ENCODE measurements at places on chromosomes 4 and X. TPM values are rescaled to one million over a fixed set of nuclear protein-coding genes. Genes with fewer than 3 reads are reported as not detected.
A peak's percentile ranks its signal among the peaks of the same experiment; 100 is the strongest.

The GYPE gene
- total RNA-seq = not detected

GRCh38 chr4:74156521-74156920 lies 1.4 kb upstream of the MTHFD2L start:
- no peaks in the 10 kb centered on the region for H3K36me3 ChIP-seq
- peak overlapping the region; percentile 87 for H3K27ac ChIP-seq
- H3K27me3 ChIP-seq = no peaks in the 10 kb centered on the region
- DNase-seq = no peak

The RHOH gene
- total RNA-seq = 1.6 TPM

DNA sequence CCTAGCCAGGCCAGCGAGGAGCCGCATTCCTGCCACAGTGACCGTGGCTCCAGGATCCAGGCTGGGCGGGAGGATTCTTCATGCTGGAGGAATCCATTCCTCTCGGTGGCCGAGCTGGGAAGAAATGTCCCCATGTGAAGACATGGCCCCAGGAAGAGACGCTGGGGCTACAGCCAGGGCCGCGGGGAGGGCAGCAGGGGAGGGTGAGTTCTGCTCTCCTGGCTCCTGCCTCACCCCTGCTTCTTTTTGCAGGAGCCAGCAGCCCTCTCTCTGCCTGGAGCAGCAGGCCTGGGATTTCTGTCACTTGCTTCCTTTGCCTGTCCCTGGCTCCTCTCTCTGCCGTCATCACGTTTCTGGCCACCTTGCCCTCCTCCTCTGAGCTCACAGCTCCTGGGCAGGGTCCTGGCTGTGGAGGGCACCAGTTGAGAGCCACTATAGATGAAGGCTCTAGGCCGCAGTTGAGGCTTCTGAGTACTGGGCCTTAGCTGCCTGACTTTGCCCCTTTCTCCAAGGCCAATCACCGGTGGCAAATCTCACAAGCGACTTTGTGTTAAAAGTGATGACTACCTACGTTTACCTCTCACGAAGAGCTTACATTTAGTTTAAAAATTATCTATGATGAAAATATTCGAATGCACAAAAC lies 48.3 kb downstream of the ENPP6 start:
- H3K36me3 ChIP-seq = no peaks in the 10 kb centered on the region
- peaks cover 4% of the 10 kb centered on the region for H3K27me3 ChIP-seq
- DNase-seq = no peak
- no peak overlapping the region for H3K27ac ChIP-seq
- H3K4me3 ChIP-seq = no peak overlapping the region

DNA sequence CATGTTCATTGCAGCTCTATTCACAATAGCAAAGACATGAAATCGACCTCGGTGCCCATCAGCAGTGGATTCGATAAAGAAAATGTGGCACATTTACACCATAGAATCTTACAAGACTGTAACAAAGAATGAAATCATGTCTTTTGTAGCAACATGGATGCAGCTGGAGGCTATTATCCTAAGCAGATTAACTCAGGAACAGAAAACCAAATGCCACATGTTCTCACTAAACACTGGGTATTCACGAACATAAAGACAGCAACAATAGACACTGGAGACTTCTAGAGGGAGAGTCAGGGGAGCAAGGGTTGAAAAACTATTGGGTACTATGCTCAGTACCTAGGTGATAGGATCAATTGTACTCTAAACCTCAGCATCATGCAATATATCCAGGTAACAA lies 180.5 kb downstream of the PPP1R2C start:
- no peak overlapping the region for H3K4me3 ChIP-seq
- H3K36me3 ChIP-seq = no peaks in the 10 kb centered on the region
- no peaks in the 10 kb centered on the region for H3K4me1 ChIP-seq
- H3K27ac ChIP-seq = no peak overlapping the region

GRCh38 chrX:27838185-27838584 lies 30.4 kb downstream of the MAGEB10 start:
- no peaks in the 10 kb centered on the region for H3K27me3 ChIP-seq
- no peaks in the 10 kb centered on the region for H3K36me3 ChIP-seq

The TAF7L gene
- total RNA-seq = not detected

DNA sequence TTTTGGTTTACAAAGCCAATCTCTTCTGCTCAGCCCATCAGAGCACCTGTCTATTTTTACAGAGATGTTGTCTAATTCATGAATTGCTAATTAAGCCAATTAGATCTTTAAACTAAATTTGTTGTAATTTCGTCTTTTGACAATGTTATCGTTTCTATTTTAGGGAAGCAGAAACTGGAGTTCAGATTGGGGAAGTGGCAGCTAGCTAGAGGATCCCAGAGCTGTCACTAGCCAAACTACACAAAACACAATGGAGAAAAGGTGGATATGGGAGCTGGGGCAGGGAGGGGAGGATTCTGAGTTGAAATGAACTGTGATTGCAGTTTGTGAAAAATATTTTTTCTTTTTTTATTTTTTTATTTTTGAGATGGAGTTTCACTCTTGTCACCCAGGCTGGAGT lies 35.8 kb downstream of the CASP3 start:
- H3K27me3 ChIP-seq = no peaks in the 10 kb centered on the region
- H3K4me3 ChIP-seq = no peak overlapping the region
- no peak overlapping the region for H3K27ac ChIP-seq
- no peak for DNase-seq

- no peaks in the 10 kb centered on the region for H3K4me1 ChIP-seq
- no peaks in the 10 kb centered on the region for H3K27me3 ChIP-seq
- DNase-seq = no peak
- H3K36me3 ChIP-seq = no peaks in the 10 kb centered on the region
- no peak overlapping the region for H3K4me3 ChIP-seq
- H3K27ac ChIP-seq = no peak overlapping the region
These were observed 79.9 kb downstream of the CHST7 start for GRCh38 chrX:46653482-46653881.

DNA sequence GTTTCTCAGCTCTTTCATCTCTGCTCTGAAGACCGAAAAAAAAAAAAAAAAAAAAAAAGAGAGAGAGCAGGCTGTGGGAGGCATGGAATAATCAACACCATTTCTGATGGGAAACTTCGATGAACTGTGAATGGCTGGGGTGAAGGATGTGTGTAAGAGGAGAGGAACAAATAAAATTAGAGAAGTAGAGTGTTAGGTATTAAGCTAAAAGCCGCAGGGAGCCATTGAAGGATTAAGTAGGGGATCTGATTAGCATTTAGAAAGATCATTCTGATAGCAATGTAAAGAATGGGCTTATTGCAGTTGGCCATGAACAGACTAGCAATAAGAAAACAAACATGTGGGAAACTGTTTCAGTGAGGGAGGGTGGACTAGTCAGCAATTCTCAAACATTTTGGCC lies 33.6 kb upstream of the JADE1 start:
- no peaks in the 10 kb centered on the region for H3K36me3 ChIP-seq
- H3K4me3 ChIP-seq = no peak overlapping the region
- H3K27me3 ChIP-seq = no peaks in the 10 kb centered on the region
- H3K27ac ChIP-seq = no peak overlapping the region

- H3K27ac ChIP-seq = no peak overlapping the region
- H3K36me3 ChIP-seq = no peaks in the 10 kb centered on the region
- DNase-seq = no peak
- no peaks in the 10 kb centered on the region for H3K27me3 ChIP-seq
- H3K4me3 ChIP-seq = no peak overlapping the region
- no peaks in the 10 kb centered on the region for H3K4me1 ChIP-seq
These were observed 711 bp downstream of the PNMA6E start for GRCh38 chrX:153400146-153401132.

- no peaks in the 10 kb centered on the region for H3K36me3 ChIP-seq
- no peaks in the 10 kb centered on the region for H3K27me3 ChIP-seq
- H3K4me1 ChIP-seq = no peaks in the 10 kb centered on the region
- peak overlapping the region; percentile 53 for H3K27ac ChIP-seq
These were observed 242.7 kb downstream of the BCOR start for GRCh38 chrX:39854772-39855747.

DNA sequence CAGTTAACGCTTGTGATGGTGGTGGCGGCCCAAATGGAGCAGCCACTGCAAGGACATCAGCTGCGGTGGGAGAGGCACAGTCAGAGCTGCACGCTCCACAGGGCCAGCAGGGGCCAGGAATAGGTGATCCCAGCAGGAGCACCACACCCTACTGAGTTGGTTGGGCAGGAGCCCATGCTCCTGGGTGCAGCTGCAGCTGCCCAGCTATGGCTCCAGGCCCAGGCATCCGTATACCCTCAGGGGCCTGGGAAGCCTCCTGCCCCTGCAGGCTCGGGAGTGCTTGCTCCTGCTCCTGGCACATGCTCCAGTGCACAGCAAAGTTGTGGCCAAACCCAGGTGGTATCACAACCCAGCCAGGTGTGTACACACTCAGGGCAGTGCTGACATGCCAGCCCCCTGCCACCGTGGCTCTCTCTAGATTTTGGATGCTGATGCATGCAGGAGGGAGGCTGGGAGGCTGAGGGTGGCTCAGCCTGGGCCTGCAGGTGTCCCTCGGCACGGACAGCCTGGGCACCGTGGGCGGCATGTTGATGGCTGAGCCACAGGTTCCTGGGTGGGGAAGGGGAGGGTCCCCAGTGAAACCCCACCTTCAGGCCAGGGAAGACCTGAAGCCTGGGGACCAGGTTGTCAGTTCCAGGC lies 150.2 kb downstream of the CXXC4 start:
- H3K27ac ChIP-seq = no peak overlapping the region
- DNase-seq = no peak
- no peak overlapping the region for H3K4me3 ChIP-seq
- no peaks in the 10 kb centered on the region for H3K36me3 ChIP-seq

The SMIM43 gene
- total RNA-seq = not detected

- H3K27ac ChIP-seq = no peak overlapping the region
- no peaks in the 10 kb centered on the region for H3K4me1 ChIP-seq
- H3K36me3 ChIP-seq = no peaks in the 10 kb centered on the region
- no peak overlapping the region for H3K4me3 ChIP-seq
- H3K27me3 ChIP-seq = no peaks in the 10 kb centered on the region
These were observed 103.9 kb downstream of the STIM2 start for GRCh38 chr4:26964512-26964911.

The SPIN2A gene
- total RNA-seq = 0.37 TPM

The DGKK gene
- total RNA-seq = not detected

- peaks cover 9% of the 10 kb centered on the region for H3K4me1 ChIP-seq
- H3K27ac ChIP-seq = peak overlapping the region; percentile 35
- H3K36me3 ChIP-seq = no peaks in the 10 kb centered on the region
These were observed 11.9 kb downstream of the SH3D19 start for GRCh38 chr4:151313306-151314009.

GRCh38 chr4:8579526-8580320 lies 469 bp upstream of the GPR78 start:
- no peaks in the 10 kb centered on the region for H3K36me3 ChIP-seq
- no peaks in the 10 kb centered on the region for H3K4me1 ChIP-seq
- no peak overlapping the region for H3K4me3 ChIP-seq
- DNase-seq = no peak
- H3K27ac ChIP-seq = no peak overlapping the region
- H3K27me3 ChIP-seq = no peaks in the 10 kb centered on the region

- no peak for DNase-seq
- no peak overlapping the region for H3K4me3 ChIP-seq
- peaks cover 9% of the 10 kb centered on the region for H3K4me1 ChIP-seq
- H3K36me3 ChIP-seq = no peaks in the 10 kb centered on the region
These were observed 38.1 kb upstream of the STIM2 start for GRCh38 chr4:26822546-26822945.

The EPGN gene
- total RNA-seq = not detected

The TIGD4 gene
- 0.30 TPM for total RNA-seq

- no peak overlapping the region for H3K27ac ChIP-seq
- H3K4me1 ChIP-seq = no peaks in the 10 kb centered on the region
- DNase-seq = no peak
- no peak overlapping the region for H3K4me3 ChIP-seq
- H3K36me3 ChIP-seq = no peaks in the 10 kb centered on the region
- H3K27me3 ChIP-seq = peaks cover 5% of the 10 kb centered on the region
These were observed 260.9 kb upstream of the RPS6KA3 start for GRCh38 chrX:20527558-20528011.

DNA sequence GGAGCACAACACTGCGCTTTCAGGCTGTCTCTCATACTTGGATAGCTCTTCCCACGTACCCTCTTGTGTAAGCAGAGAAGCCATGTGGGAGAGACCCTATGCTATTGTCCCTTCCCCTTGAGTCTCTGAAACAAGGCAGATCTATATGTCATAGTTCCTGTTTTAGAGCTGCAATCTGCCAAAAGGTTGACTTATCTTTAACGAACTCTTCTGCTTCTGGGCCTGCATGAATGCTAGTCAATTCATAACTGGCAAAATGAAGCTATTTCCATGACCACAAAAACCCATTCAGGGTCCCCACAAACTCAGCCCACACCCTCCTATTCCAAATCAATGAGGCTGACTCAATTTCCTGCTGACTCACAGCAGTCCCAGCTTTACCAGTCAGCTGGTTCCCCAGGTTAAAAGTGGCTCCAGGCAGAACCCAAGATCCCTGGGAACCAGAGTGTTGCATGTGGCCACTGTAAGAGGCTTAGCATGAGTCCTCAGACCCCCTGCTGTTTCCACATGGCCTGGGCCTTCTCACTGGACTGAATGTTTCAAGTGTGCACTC lies 25.3 kb upstream of the SOD3 start:
- no peaks in the 10 kb centered on the region for H3K36me3 ChIP-seq
- H3K27me3 ChIP-seq = no peaks in the 10 kb centered on the region
- H3K4me1 ChIP-seq = no peaks in the 10 kb centered on the region
- no peak overlapping the region for H3K4me3 ChIP-seq
- DNase-seq = no peak

- H3K36me3 ChIP-seq = no peaks in the 10 kb centered on the region
- H3K4me1 ChIP-seq = no peaks in the 10 kb centered on the region
- no peaks in the 10 kb centered on the region for H3K27me3 ChIP-seq
- no peak overlapping the region for H3K4me3 ChIP-seq
- peak; percentile 50 for DNase-seq
These were observed 24.8 kb downstream of the ZFYVE28 start for GRCh38 chr4:2393353-2394270.
